Fibroblast of the aortic adventitia (primary cell): ENCODE measurements at places on chromosomes 6 and 20.

DNA sequence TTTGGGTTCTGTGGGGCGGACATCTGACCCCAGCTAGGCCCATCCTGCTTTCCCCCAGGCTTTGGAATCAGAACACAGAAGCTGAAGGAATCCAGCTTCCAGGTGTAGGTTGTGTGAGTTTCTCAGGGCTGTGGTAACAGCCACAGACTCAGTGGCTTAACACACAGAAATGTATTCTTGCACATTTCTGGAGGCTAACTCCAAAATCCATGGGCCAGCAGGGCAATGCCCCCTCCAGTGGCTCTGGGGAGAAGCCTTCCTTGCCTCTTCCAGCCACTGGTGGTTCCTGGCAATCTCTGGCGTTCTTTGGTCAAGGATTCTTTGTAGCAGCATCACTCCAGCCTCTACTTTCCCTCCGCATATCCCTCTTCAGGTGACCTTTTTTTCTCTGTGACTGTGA, 1.3 kb upstream of the EMILIN3 start:
- no peak for DNase-seq

- no peak for DNase-seq
These were observed 25.5 kb downstream of the LMBRD1 start for GRCh38 chr6:69771158-69771906.

GRCh38 chr6:166439366-166440091, 56.8 kb upstream of the MPC1 start:
- DNase-seq, result no peak

DNA sequence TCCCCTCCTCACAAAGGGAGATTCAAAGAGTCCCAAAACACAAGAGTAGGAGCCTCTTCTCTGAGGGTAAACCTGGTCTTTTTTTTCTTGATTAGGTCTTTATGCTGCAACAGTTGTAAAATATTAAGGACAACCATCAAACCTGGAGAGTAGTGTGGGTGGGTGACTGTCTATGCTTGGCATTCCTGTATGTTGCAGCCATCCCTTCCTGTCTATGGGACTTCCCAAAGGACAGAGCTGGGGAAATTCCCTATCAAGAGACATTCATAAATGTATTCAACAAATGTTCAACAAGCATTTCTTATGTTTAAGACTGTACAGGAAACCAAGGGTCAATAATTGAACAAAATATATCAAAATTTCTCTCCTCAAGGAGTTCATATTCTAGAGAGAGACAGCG, 5.5 kb downstream of the BTN2A2 start:
- DNase-seq, result no peak

DNA sequence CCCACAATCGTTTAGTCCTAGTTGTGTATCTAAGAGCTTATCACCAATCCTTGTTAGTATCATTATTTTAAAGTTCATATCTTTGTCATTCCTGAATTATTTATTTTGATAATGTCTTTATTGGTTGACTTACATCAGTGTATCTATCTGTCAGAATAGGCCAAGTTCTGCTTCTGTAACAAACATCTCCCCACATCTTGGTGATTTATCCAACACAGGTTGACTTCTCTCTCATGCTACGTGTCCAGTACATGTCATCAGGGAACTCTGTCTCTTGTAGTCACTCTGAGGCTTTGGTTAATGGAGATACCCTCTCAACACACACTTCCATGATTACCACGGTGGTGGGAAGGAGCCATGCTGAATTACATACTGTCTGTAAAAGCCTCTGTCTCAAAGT, 38.4 kb downstream of the BANF2 start:
- DNase-seq, result no peak

DNA sequence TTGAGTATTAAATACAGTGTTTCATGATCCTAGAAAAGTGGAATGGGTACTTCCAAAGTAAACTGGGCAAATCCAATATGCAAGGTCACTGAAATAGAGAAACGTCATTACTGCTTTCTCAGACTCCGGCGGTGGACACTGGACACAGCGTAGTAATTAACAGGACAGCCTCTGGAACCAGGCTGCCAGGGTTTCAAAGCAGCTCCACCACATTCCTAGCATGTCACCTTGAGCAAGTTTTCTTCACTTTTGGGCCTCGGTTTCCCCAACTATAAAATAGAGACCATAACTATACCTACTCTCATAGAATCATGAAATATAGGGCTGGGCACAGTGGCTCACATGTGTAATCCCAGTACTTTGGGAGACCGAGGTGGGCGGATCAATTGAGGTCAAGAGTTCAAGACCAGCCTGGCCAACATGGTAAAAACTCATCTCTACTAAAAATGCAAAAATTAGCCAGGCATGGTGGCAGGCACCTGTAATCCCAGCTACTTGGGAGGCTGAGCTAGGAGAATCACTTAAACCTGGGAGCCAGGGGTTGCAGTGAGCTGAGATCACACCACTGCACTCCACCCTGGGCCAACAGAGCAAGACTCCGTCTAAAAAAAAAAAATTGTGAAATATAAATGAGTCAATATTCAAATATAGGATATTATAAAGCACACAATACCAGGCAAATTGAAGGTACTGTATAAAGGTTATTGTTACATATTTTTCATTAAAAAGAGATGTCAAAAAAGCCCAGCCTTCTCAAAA, 24.9 kb downstream of the ARHGAP18 start:
- no peak for DNase-seq

DNA sequence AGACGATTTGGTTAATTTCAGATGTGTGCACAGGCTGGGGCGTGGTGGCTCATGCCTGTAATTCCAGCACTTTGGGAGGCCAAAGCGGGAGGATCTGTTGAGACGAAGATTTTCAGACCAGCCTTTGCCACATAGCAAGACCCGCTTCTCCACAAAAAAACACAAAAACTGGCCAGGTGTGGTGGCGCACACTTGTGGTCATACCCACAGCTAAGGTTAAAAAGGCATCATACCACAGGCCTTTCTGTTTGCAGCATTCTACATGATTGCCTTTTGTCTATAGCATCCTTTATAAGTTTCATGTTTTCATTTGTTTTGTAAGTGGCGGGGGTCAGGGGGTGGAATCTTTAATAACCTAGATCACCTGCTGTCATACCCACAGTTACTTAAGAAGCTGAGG, 239.9 kb upstream of the NOX3 start:
- DNase-seq, result no peak

GRCh38 chr6:15800841-15801617, 138.2 kb upstream of the DTNBP1 start:
- DNase-seq, result no peak

GRCh38 chr6:95545226-95545625, 32.1 kb upstream of the MANEA start:
- no peak for DNase-seq

GRCh38 chr20:38599410-38599882, 2.2 kb upstream of the ARHGAP40 start:
- peak; percentile 20 for DNase-seq

DNA sequence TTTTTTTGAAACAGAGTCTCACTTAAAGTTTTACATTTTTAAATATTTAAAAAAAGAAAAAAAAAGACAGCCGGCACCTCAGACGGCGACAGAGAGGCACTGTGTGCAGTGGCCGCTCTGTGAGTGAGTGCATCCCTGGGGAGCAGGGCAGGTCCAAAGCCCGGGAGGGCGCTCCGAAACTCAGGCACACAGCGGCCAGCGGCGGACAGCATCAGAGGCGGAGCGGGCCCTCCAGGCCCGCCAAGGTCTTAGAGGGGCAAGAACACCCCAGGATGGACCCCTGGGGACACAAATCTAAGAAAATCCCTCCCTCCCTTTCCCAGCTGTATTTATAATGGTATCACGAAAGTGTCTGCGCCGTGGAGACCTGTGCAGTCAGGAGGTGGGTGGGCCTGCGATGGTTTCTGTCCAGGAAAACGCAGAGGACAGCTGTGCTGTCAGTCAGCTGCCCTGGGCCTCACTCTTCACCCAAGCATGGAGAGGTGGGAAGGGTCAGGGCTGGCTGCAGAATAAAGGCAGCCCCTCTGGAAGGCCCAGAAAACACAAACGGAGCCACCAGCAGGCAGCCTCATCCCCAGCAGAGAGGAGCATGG, 43.8 kb downstream of the TAF4 start:
- no peak for DNase-seq

- DNase-seq, result no peak
These were observed 129.6 kb downstream of the CD24 start for GRCh38 chr6:106844930-106845329.

- peak; percentile 93 for DNase-seq
These were observed 107.2 kb downstream of the ATP9A start for GRCh38 chr20:51660672-51661608.

DNA sequence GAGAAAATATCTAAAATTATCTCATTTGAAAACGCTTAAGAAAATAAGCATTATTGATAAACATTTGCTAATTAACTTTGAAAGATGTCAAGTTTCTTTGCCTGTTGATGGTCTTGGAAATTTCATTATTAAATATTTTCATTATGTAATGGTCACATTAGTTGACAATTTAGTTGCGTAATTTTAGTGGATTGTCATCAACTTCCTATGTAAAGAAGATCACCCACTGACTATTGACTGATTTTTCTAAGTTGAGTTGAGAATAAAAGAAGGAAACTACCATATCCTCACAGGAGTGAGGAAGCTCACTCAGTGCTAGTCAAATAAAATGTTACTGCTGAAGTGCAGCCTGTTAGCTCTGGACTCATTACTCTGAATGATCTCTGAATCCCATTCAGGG, 79.9 kb upstream of the LY86 start:
- DNase-seq, result no peak

- no peak for DNase-seq
These were observed 45.9 kb upstream of the PLN start for GRCh38 chr6:118502169-118502568.

GRCh38 chr6:34005901-34006531, 139.9 kb downstream of the GRM4 start:
- DNase-seq, result no peak

DNA sequence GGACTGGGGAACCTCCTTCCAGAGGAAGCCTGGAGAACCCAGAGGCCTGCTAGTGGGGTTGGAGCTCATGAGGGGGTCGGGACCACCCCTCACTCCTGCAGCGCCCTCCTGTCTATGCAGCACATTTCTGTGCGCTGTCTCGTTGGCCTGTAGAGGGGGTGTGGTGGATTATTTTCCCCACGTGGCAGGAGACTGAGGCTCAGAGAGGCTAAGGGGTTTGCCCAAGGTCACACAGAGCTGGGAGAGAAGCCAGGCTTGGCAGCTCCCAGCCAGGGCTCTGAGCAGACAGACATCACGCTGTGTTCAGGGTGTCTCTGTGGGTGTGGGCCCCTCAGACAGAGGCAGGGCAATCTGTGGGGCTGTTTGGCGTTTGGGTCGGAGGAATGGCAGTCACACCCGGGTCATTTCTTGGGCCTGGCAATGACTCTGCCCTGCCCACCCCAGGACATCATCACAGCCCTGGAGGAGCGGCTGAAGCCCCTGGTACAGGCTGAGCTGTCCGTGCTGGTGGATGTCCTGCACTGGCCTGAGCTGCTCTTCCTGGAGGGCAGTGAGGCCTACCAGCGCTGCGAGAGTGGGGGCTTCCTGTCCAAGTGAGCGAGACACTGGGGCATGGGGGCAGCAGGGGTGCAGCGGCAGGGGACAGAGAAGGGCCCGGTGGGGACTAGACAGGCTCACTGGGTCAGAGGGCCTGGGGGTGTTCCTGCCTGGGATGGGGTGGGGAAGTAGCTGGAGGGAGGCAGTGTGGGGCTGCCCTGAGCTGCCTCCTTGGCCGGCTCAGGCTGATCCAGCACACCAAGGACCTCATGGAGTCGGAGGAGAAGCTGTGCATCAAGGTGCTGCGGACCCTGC, 27.7 kb downstream of the UQCC2 start:
- no peak for DNase-seq
